ENCODE measurements at places on chromosomes 5 and 9. TPM values are rescaled to one million over a fixed set of nuclear protein-coding genes. Genes with fewer than 3 reads are reported as not detected.

- H3K36me3 ChIP-seq = no peaks in the 10 kb centered on the region
- no peak overlapping the region for H3K27ac ChIP-seq
These were observed 365.7 kb upstream of the PRR16 start for GRCh38 chr5:120098426-120098825.

DNA sequence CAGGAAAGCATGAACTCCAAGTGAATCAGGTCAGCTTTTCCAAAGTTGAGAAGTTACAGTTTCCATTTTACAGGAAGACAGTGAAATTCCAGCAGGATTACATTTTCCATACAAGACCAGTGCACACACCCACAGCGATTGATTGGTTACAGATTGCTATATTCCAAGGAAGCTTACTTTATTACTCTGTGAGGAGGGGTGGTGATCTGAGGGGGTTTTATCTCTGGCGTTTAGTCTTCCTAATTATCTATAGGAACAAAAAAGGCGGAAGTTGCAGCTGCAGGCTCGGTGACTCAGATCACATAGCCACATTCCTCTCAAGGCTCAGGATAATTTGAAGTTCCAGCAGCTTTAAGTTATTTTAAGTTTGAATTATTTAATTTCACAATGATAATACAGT lies 450.4 kb upstream of the NMUR2 start:
- peak; percentile 42 for DNase-seq
- H3K4me1 ChIP-seq = peaks cover 11% of the 10 kb centered on the region
- H3K4me3 ChIP-seq = no peak overlapping the region
- no peaks in the 10 kb centered on the region for H3K27me3 ChIP-seq

GRCh38 chr9:75105019-75105540 lies 16.8 kb downstream of the OSTF1 start:
- peaks cover 10% of the 10 kb centered on the region for H3K4me1 ChIP-seq
- DNase-seq = no peak
- H3K27me3 ChIP-seq = no peaks in the 10 kb centered on the region
- peak overlapping the region; percentile 6 for H3K27ac ChIP-seq

DNA sequence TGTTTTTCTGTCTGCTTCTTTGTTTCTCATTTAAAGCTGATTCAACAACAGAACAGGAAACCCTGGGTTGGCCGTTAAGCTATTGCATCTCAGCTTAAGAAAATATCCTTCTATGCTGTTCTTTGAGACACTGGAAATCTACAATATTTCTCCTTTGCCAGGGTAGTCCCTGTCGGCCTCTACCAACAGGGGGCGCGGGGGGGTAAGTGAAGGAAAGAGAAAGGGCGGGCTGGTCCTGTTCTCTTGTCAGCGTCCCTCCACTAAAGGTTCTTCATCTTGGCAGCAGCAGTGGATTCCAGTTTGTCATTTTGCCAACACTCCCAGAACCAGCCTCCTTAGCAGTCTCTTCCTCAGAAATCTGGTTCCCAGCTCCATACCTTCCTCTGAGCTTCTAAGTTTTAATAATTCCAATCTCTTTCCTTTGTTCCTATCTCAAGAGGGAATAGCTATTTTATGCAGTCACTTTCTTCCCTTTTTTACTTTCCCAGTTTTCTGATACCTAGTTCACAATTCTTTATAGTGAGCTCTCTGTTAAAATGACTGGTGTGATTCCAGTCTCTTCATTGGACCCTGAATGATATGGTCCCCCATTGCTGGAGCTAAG lies 222.3 kb downstream of the GLIS3 start:
- H3K27me3 ChIP-seq = no peaks in the 10 kb centered on the region
- H3K4me3 ChIP-seq = no peak overlapping the region
- peak; percentile 53 for DNase-seq
- H3K4me1 ChIP-seq = no peaks in the 10 kb centered on the region
- no peaks in the 10 kb centered on the region for H3K36me3 ChIP-seq

- no peak overlapping the region for H3K27ac ChIP-seq
- H3K27me3 ChIP-seq = no peaks in the 10 kb centered on the region
- no peaks in the 10 kb centered on the region for H3K36me3 ChIP-seq
- H3K4me1 ChIP-seq = no peaks in the 10 kb centered on the region
- H3K4me3 ChIP-seq = no peak overlapping the region
These were observed 325.8 kb downstream of the PRR16 start for GRCh38 chr5:120789918-120790317.

DNA sequence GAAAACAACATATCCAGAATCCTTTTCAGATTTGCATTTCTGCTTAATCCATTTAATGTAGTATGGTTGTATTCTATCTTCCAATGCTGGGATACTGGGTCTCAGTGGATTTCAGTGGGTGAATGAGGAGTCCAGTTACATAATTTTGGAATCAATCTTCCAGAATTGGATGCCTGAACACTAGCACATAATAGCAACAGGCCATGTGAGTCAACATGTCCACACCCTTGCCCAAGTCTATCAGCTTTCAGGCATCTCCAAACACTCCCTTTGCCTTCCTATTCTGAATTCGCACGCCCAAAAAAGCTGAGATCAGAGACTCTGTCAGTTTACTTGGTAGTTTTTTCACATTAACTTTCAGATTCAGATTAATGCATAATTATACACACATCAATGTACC lies 202.6 kb downstream of the TSSK1B start:
- H3K4me3 ChIP-seq = no peak overlapping the region
- H3K27me3 ChIP-seq = no peaks in the 10 kb centered on the region
- no peak overlapping the region for H3K27ac ChIP-seq
- no peaks in the 10 kb centered on the region for H3K36me3 ChIP-seq
- DNase-seq = no peak
- peaks cover 21% of the 10 kb centered on the region for H3K4me1 ChIP-seq

GRCh38 chr5:4572311-4573100 lies 567.6 kb upstream of the ADAMTS16 start:
- no peak for DNase-seq
- H3K4me1 ChIP-seq = no peaks in the 10 kb centered on the region
- H3K4me3 ChIP-seq = no peak overlapping the region
- no peaks in the 10 kb centered on the region for H3K36me3 ChIP-seq
- no peaks in the 10 kb centered on the region for H3K27me3 ChIP-seq
- no peak overlapping the region for H3K27ac ChIP-seq

DNA sequence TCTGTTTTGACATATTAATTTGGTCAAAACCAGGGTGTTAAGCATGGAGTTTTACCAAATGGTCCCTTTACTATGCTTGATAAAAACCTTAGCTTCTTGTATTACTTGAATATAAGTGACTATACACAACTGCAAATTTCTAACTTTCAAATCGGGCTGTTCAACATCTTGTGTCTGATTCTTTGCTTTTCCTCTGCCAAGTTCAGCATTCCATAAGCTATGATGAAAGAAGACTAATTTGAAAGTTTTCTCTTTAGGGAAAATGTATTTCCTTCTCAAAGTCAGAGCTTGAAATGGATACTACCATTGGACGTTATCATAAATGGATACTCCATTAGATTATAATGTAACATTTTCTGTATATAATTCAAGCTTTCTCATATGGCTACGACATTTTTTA lies 792.9 kb downstream of the EFNA5 start:
- H3K4me3 ChIP-seq = no peak overlapping the region
- no peak overlapping the region for H3K27ac ChIP-seq
- no peak for DNase-seq
- no peaks in the 10 kb centered on the region for H3K27me3 ChIP-seq
- H3K4me1 ChIP-seq = no peaks in the 10 kb centered on the region

DNA sequence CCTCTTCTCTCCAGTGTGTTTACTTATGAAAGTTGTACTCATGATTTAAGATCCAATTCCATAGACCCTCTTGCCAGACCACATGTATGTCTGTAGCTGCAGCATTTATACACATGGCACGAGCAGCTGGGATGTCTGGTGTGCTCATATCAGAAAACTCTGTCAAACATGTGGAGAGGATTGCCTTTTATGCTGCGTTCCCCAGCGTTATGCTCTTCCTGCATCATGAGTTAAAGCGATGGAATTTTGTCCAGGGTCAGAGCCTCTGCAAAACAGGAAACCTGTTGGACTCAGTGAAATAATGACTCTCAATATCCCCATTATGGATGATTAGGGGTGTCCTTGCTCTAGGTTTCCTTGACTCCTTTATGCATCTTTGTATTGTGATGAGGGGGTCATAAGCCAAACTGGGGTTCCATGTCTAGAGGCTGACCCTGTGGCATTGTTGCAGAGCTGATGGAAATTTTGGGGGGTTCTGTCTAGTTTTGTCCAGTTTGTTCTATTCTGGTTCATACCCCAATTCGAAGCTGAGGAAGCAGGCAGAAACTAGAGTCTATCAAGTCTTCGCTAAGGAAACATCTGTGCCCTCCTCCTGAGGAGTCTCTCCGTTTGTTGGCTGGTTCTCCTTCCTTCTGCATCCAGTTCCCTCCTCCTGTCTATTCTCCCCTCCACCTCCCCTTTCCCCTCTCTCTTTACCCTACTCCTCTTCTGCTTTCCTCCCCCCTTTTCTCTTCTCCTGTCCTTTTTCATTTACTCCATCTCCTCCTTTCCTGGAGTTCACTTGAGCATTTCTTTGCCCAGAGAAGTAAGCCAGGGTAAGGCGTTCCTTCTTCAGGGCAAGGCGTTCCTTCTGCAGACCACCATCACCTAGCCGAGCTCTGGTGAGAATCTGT lies 252.8 kb downstream of the MAST4 start:
- H3K4me1 ChIP-seq = no peaks in the 10 kb centered on the region
- no peaks in the 10 kb centered on the region for H3K36me3 ChIP-seq
- no peaks in the 10 kb centered on the region for H3K27me3 ChIP-seq
- H3K27ac ChIP-seq = no peak overlapping the region
- H3K4me3 ChIP-seq = no peak overlapping the region

DNA sequence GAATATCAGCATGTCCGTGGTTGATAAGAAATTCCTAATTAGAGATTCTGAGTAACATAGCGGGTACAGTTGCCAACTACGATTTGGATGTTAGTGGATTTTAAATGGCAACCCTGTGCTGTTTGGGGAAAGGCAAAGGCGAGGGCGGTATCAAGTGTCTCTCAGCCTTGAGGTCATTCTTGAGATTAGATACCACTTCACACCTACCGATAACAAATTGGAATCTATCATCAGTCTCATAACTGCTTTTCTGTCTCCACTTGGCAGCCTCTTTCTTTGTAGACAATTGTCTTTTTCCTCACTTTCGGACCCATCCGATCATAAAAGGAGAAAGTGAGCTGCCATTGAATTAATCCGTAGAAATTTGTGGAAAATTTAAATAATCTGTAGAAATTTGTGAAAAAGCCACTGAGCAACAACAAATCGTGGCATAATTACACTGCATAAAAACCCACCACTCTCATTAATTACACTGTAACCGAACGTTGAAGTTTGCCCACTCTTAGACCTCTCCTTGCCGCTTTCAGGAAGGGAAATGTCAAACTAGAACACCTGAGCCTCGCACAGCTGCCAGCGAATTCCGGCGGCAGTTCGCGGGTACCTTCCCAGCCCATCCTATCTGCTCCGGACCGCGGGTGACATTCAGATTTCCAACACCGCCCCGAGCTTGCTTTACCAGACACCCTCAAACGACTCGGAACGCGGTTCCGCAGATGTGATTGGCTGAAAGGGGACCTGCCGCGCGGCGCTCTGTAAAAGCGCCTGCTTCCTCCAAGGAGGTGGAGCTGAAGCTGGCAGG lies 849 bp upstream of the RGMB start:
- DNase-seq = peak; percentile 85
- no peaks in the 10 kb centered on the region for H3K36me3 ChIP-seq
- H3K4me1 ChIP-seq = peaks cover 10% of the 10 kb centered on the region
- peak overlapping the region; percentile 81 for H3K4me3 ChIP-seq
- peaks cover 29% of the 10 kb centered on the region for H3K27me3 ChIP-seq

The MZB1 gene
- 5.3 TPM for total RNA-seq
